Esophagus squamous epithelium (tissue), 5 donors: ENCODE measurements at places on chromosomes 1 and 21.

GRCh38 chr1:185768371-185768770 lies 34.2 kb downstream of the HMCN1 start:
- no peak for DNase-seq

GRCh38 chr1:241525026-241525425 lies 5.5 kb upstream of the FH start:
- no peak for DNase-seq

- no peak for DNase-seq
Observed at GRCh38 chr1:31413405-31414001, 490 bp downstream of the SERINC2 start.

- DNase-seq = no peak
Observed at GRCh38 chr1:87508247-87508787, 179.6 kb downstream of the LMO4 start.

GRCh38 chr1:107251839-107252238 lies 111.0 kb downstream of the NTNG1 start:
- DNase-seq = no peak

DNA sequence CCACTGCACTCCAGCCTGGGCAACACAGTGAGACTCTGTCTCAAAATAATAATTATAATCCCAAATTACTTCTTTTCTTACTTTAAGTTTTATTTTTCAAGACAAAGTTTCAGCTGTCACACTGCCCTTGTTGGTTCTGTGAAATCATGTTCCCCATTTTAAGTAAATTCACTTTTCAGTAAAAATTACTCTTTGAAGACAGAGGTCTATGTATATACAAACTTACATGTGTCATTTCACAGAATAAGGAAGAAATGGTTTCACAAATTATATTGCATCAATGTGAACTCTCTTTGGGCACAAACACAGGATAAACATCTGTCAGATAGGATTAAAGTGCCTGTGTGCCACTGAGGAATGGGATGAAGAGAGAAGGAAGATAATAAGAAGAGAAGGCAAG lies 33.1 kb upstream of the ETS2 start:
- no peak for DNase-seq

DNA sequence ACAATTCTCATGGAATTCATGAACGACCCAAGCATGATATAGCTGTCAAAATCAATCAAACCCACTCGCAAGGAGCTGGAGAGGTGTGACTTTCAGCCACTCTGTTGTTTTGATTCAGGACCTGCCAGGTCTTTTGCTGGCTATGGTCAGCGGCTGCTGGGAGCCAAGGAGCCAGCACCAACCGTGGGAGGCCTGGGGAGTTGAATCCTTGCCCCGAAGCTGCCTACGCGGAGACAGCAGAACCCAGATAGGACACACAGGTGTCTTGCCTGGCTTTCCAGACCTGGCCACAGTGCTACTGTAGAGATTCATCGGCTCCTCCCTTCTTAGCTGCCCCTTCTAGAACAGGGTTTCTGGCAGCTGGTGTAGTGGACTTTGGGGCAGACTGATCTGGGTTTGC lies 42.7 kb downstream of the ZSCAN20 start:
- DNase-seq = no peak

DNA sequence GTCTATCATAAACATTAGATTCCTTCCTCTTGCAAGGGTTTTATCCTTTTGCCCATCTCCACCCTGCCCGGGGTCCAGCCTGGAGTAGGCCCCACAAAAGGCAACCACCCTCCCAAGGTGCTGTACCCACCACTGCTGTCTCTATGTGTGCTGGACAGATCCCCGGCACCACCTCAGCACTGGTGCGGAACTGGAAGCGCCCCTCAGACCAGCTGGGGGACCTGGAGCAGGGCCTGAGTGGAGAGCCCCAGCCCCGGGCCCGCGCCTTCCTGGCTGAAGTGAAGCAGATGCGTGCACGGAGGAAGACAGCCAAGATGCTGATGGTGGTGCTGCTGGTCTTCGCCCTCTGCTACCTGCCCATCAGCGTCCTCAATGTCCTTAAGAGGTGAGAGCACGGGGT lies 5.9 kb downstream of the HCRTR1 start:
- no peak for DNase-seq

DNA sequence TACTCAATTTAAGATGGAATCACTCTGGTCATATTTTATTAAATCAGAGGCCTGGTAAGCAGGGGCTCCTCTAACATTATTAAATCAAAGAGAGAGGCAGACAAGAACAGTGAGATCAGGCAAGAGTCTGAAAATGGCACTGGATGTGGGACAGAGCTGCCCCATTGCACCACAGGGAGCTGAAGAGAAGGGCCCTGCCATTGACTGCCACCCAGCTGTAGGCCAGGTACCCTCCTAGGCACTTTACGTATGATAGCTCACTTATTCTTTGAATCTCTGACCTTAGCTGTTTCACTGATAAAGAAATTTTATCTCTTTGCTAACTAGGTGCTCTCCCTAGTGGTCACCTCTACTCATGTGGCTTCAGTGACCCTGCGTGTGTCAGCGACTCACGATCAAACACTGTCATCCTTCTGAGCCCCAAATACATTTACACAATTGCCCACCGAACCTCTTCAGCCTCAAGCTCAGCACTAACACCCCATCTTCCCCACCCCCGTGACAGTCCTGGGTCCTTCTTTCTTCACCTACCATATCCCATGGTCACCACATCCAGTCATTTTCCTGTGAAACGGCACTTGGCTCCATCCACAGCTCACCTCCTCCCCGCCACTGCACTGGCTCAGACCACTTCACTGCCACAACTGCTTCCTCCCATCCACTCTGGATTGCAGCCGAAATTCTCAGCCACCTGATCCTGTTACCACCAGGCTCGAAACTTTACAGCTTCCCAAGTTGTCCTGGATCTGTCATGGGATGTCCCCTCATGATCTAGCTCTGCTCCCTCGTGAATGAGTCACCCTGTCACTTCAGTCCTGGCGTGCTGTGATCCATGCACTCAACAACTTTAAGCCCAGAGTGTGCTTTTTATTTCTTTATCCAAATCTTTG lies 97.3 kb upstream of the SYT6 start:
- no peak for DNase-seq

GRCh38 chr1:15758953-15759661 lies 512 bp downstream of the FBLIM1 start:
- DNase-seq = no peak

DNA sequence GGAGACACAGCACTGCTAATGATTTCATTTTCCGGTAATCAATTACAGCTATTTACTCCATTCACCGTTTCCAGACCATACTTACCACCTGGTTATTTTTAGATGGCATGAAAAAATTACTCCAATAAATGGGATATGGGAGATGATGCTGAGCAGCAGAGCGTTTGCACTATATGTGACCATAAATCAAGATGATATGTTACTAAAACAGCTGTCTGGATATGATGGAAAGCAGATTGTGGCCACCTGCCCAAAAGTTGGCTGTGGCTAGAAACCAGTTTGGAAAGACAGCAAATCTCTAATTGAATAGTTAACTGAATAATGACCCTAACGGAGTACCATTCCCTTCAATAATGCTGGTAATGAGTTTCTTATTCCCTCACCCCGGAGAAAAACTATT lies 22.5 kb upstream of the KCTD3 start:
- no peak for DNase-seq

GRCh38 chr1:201229095-201229494 lies 38.5 kb downstream of the IGFN1 start:
- no peak for DNase-seq

GRCh38 chr21:38897532-38898421 lies 92.0 kb downstream of the ETS2 start:
- DNase-seq = no peak

DNA sequence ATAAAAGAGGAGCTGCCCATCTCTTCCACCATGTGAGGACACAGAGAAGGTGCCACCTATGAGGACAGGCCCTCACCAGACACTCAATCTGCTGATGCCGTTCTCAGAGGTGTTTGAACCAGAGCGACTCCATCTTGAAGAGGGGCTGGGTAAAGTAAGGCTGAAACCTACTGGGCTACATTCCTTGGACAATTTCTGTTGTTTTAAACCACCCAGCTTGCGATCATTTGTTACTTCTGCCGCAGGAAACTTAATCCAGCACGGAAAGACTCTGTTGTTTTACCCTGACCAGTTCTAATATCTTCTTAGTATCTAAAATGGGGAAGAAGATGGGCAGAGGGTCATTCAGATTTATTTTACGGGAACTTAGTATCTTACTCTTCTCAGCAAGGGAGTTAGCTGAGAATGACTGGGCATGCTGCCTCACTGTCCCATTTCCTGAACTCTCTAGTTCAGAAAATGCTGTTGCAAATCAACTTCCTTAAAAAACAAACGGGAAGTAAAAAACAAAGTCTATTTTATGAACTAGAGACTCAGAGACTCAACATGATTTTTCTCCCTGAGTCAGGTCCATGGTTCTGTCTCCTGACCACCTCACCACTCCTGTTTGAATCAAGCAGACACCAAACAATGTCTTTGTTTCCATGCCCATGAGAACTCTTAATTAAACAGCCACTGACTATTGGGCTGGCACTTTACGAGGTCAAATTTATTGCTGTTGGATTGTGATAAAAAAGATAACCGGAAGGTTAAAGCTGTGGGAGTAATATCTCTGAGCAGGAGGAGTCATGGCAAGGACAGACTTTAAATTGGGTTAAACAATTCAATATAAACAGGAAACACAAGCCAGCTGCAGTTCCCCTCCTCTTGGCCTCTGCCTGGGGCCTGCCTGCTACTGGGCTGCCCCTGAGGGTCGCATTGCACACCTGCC lies 23.8 kb upstream of the IFNAR1 start:
- no peak for DNase-seq

GRCh38 chr21:32392299-32392879 lies 423 bp downstream of the URB1 start:
- DNase-seq = no peak

DNA sequence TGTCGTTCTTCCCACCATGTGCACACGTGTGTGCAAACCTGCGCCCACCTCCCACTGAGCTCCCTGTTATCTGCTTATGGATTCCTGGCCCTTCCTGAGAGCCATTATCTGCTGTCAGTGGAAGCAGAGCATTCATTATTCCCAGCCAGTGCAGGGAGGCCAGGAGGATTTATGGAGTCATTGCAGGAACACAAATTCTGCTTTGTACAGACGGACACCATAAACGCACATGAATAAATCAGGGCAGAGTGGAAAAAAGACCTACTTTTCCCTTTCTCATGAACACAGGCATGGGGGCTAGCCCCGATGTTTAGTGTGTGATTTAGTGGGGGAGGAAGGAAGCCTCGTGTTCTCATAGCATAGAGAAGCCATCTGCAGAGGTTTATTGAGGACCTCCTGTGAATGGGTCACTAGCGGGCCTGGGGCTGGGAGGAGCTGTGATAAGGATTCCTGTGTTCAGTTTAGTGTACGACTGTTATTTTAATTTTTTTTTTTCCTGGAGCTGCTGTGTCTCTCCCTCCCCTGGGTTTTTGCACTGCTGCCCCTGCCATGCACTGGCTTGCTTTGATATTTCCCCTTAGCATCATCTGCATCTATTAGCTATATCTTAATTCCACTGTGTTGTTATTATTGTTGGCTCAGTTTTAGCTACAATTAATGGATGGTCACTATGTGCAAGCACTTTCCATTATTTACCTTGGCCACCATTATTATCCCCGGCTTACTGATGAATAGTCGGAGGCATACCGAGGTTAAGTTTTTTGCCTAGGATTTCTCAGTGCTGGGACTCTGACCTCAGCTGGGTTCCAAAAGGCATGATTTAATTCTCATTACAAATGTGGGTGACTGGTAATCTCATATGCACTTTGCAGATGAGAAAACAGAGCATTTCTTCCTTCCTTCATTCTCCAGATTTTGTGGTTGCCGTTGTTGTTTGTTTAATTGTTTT lies 33.0 kb downstream of the HUNK start:
- DNase-seq = no peak

DNA sequence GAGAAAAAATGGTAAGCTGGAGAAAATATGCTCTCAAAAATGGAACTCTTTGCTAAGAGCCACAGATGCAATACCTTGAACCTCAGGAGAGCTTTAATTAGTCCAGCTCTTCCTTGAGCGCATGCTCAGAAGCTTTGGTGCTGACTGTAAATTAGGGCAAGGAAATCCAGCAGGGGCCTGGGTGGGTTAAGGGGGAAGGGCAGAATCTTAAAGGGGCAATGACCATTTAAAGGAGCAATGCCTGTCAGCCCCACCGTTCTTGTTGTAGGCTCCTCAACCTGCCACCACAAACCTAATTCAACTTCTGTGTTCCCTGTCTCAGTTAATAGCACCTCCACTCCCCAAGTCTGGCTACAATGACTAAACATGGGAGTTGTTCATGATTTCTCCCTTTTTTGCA lies 6.8 kb upstream of the SLC22A15 start:
- no peak for DNase-seq

DNA sequence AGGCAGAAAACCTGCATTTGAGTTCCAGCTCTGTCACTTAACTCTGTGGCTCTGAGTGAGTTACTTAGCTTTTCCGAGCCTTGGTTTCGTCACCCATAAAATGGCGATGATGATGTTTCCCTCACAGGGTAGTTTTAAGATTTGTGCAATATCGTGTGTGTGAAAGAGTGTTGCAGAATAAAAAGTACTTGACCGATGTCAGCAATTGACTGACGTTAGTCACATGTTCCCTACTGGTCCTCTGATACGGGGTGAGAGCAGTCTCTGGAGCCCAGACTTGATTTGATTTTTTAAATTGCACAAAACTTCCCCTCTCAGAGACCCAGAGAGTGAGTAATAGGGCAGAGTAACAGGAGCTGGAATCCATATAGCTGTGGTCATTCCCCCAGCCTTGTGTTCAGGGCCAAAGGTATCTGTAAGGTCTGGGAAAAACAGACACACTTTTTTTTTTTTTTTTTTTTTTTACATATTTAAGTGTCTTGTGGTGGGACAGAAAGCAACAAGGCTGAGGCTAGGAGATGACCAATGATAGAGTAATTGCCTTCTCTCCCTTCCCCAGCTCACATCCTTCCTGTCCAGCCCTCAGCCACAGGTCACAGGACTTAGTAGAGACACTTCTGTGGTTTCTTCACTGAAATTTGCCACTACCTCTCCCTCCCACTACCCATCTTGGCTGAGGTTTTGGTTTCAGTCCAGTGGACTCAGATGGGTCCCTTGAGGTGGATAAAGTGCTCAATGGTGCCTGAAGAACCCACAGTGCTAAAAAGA lies 2.0 kb downstream of the FCER1G start:
- no peak for DNase-seq

- DNase-seq = no peak
Observed at GRCh38 chr1:161070761-161071160, 1.1 kb upstream of the ARHGAP30 start.

- DNase-seq = no peak
Observed at GRCh38 chr1:185693654-185694053, 40.5 kb upstream of the HMCN1 start.

GRCh38 chr1:218255090-218255489 lies 30.0 kb upstream of the RRP15 start:
- DNase-seq = no peak

GRCh38 chr1:111907321-111907720 lies 82.1 kb downstream of the KCND3 start:
- DNase-seq = no peak
